ENCODE measurements at places on chromosomes 11 and 22. TPM values are rescaled to one million over a fixed set of nuclear protein-coding genes. Genes with fewer than 3 reads are reported as not detected.

CLNS1A gene
- total RNA-seq: 73.1 TPM

KCNK4 gene
- total RNA-seq: not detected

FGF4 gene
- not detected for total RNA-seq

USP35 gene
- total RNA-seq: 28.0 TPM

SLC39A13 gene
- total RNA-seq: 88.9 TPM

CCDC15 gene
- 0.97 TPM for total RNA-seq

Measured in aorta (tissue), 5 donors.